ENCODE measurements at places on chromosomes 12 and 14. TPM values are rescaled to one million over a fixed set of nuclear protein-coding genes. Genes with fewer than 3 reads are reported as not detected.

DNA sequence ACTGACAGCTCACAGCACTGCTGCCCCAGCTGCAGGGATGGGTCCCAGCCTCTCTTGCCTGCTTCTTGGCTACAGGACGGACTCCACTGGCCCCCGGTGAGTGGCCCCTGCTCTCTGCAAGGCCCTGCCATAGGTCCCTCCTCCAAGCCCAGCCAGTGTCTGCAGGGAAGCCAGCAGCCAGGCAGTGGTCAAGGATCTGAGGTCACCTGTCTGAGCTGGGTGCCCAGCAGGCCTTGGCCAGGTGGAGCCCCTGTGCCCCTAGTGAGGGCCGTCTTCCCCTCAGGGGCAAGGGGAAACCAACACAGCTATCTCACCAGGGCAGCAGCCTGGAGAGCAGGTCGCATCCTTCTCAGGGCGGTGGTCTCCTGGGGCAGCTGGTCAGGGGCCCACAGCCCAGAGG, 13.2 kb downstream of the XRCC3 start:
- peaks cover 97% of the 10 kb centered on the region for H3K36me3 ChIP-seq
- H3K27ac ChIP-seq: no peak overlapping the region
- peaks cover 55% of the 10 kb centered on the region for H3K4me1 ChIP-seq
- no peak overlapping the region for H3K4me3 ChIP-seq
- H3K27me3 ChIP-seq: no peaks in the 10 kb centered on the region
- no peak for DNase-seq

GRCh38 chr14:90499121-90499520, 102.3 kb downstream of the CALM1 start:
- DNase-seq: no peak
- H3K4me1 ChIP-seq: no peaks in the 10 kb centered on the region
- H3K27ac ChIP-seq: no peak overlapping the region
- H3K27me3 ChIP-seq: no peaks in the 10 kb centered on the region
- no peak overlapping the region for H3K4me3 ChIP-seq

GRCh38 chr12:122481861-122482260, 18.9 kb downstream of the ZCCHC8 start:
- H3K36me3 ChIP-seq: peaks cover 50% of the 10 kb centered on the region
- DNase-seq: no peak
- no peak overlapping the region for H3K27ac ChIP-seq

DNA sequence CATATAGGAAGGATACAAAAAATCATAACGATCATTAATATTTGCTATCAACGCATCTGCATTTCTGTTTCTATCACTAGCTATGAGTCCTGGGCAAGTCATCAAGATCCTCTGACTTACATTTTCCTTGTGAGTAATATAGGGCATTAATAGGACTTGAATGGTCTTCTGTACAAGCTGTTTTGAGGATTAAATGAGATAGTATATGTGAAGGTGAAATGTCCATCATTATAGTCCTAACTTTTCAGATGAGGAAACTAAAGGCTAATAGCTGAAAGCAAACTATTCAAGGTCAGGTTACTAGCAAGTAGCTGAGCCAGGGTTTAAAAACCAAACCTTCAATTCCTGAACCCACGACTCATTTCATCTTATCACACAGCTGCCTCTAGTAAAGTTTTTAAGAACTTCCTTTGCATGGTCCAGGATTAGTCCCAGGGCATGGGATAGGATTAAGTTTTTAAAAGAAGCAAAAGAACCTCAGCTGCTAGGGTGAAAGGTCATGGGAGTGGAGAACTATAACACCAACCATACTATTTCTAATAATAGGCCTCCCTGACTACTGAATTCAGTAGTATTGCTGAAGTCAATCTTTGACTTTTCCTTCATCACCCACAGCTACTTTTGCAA, 101.4 kb upstream of the ADAMTS20 start:
- H3K4me3 ChIP-seq: no peak overlapping the region
- no peak for DNase-seq
- no peak overlapping the region for H3K27ac ChIP-seq
- no peaks in the 10 kb centered on the region for H3K4me1 ChIP-seq

The ABCC9 gene
- polyA plus RNA-seq: 18.8 TPM

The KLRK1 gene
- polyA plus RNA-seq: 2.1 TPM
